Parietal lobe (tissue), 2 donors: ENCODE measurements at places on chromosomes 12 and 14. TPM values are rescaled to one million over a fixed set of nuclear protein-coding genes. Genes with fewer than 3 reads are reported as not detected.

The TAS2R42 gene
- total RNA-seq, result not detected

The PLEKHG7 gene
- total RNA-seq, result not detected

The ASB2 gene
- not detected for total RNA-seq

The SLC38A4 gene
- 0.63 TPM for total RNA-seq

The PDE3A gene
- 7.5 TPM for total RNA-seq

The FCF1 gene
- 21.0 TPM for total RNA-seq
